ENCODE measurements at places on chromosomes 13 and 19.

DNA sequence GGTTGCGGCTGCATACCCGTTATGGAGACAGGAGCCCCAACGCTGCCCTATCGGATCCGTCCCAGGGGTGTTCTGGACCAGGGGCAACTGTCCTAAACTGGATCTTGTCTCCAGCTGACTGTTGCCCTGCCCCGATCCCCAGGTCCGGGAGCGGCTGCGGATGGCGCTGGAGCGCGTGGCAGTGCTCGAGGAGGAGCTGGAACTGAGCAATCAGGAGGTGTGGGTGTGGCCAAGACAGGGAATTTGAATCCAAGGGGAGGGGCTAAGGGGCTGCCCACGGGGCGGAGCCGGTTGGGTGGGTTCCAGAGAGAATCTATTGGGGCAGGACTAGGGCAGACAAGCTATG, 9.9 kb downstream of the PPFIA3 start:
- no peak for DNase-seq

DNA sequence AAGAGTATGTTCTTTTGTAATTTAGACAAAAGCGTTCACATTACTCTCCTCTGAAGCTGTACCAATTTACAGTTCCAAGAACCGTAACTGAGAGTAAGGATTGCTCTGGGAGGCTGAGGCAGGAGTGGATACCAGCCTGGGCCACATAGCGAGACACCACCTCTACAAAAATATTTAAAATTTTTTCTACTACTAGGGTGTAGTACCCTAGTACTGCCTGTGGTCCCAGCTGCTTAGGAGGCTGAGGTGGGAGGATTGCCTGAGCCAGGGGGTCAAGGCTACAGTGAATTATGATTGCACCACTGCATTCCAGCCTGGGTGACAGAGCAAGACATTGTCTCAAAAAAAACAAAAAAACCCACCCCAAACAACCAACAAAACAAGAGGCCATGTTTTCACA, 12.1 kb upstream of the CYP2A6 start:
- DNase-seq = no peak

DNA sequence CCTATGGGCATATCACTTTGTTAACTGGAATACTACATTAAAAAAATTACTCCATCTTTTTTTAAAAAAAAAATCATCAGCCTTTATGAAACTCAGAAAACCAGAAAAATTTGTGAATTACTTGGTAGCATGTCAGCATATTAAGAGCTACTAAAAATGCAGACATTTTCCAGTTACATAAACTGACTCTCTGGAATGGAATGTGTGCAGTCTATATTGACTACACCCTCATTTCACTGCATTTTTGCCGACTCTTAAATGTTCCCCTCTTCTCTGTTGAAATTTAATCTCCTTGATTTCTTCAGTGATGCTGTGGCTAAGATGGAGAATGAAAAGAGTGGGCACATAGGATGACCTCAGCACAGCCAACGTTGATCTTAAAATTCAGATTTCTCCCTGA, 393.8 kb downstream of the ITGBL1 start:
- DNase-seq = no peak

DNA sequence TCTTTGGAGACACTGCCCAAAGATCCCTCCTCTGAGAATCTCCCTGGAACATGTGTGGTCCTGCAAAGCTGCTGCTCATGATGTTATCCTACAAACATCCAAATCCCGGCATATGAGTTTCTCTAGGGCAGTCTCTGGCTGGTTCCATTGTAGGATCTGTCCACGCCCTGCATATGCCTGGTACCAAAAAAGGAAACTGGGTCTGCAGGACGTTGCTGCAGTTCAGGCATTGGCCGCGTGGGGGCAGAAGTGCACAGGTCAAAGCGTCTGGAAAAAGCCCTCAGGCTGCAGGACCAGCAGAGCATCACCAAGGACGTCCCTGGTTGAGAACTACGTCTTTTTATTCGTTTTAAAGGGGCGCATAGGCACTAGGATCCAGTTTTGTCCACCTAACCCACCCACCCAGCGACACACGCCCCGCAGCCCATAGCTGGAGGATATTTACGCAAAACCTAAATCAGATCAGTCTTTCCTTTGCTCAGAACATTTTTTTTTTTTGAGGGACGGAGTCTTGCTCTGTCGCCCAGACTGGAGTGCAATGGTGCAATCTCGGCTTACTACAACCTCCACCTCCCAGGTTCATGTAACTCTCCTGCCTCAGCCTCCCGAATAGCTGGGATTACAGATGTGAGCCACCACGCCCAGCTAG, 12.9 kb upstream of the ZNF564 start:
- DNase-seq = peak; percentile 85

DNA sequence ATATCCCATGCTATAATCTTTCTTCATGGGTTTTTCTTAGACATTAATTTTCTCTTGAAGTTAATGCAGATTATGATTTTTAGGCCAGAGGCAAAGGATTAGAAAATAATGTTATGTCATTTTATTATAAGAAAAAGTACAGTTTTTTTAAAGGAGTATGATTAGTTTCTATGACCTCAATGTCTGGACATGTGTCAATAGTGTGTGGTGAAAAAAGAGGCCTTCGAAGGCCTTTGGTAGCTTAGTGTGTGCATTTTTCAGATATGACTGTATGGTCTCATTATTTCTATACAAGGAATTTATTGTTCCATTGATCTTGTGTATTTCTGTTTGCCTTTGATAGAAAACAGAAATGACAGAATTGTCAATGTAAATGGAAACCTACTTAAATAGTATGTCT, 195.6 kb downstream of the GPC5 start:
- DNase-seq = no peak

- DNase-seq = peak; percentile 94
These were observed 843 bp downstream of the ANO8 start for GRCh38 chr19:17333611-17334413.

DNA sequence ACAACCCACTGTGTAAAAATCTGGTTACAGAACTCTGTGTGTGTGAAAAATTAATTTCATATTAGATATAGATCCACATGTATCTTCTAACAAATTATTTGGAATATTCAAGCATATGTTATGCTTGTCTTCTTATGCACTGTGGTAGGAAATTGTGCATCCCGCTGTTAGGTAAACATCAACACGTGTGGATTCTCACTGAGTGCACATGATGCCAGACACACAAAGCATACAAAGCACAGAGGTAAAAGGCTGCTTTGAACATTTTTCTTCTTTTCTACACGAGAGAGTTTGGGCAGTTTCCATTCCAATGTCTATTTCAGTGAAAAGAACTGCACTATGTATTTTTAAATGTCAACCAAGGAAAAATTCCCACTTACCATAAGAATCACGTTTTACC, 354.9 kb downstream of the PCDH9 start:
- DNase-seq = no peak

GRCh38 chr13:36131222-36131930, at the start of gene DCLK1:
Gene DCLK1, minus strand, starts transcription at chr13:36131382.
- DNase-seq = peak; percentile 33

GRCh38 chr13:79998381-79998880, 342.5 kb downstream of the SPRY2 start:
- no peak for DNase-seq

GRCh38 chr19:35781650-35782049, 6.3 kb downstream of the ARHGAP33 start:
- DNase-seq = no peak

GRCh38 chr19:45497791-45498190, 452 bp upstream of the PPM1N start:
- no peak for DNase-seq

DNA sequence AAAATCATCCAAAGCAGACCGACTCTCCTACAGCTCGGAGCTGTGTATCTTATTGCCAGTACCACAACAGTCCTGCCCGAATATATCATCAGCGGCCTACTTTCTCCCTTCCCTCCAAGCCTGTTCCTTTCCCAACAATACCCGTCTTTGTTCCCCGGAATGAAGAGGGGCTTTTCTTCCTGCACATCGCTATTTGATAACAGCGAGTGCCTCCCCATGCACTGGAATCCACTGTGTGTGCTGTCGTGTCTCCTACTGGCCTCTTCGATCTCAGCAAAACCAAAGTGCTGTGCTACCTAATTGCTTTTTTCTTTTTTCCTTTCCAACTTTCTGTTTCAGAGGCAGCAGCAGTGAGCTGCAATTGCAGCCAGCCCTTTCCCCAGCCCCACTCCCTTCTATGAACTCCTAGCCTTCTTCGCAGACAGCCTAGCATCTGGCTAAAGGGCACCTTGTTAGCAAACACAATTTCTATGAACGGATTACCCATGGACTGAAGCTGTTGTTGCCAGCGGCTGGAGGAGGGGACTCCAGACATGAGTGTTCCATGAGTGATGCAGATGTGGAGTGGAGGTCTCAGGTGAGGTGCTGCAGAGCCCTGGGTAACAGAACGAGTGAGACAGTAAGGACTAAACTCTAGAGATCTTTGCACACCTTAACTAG, 43.4 kb downstream of the EFNB2 start:
- no peak for DNase-seq

DNA sequence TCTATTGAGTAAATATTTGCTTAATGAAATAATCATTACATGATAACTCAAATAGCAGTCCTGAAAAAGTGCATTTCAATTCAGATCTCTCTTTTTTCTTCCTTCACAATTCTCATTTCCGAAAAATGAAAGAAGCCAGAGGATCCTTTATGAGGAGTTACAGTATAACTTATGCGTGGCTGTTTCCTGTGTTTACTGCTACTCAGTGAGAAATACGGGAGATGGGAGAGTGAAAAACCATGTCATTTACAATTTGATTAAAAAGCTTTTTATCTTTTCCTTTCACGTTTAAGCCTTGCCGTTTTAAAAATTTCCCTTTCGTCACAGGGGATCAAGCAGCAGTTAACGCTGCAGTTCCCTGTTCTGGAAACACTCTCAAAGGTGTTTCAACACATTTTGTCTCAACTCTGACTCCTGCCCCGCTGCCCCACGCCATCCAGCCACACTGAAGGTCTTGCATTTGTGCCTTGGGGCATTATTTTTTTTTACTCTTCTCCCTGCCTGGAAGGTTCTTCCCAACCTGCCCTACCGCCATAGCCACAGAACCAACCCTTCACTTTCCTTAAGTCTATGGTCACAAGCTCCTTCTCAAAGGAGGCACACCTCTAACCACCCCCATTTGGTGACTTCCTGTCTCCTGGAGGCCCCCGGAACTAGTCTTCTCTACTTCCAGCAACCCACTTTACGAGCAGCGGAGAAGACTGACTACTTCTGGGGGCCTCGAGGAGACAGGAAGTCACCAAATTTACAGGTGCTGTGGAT, 17.0 kb downstream of the KL start:
- no peak for DNase-seq

GRCh38 chr13:113534236-113534860, 43.8 kb upstream of the DCUN1D2 start:
- no peak for DNase-seq

GRCh38 chr13:64074971-64075474, 2659.4 kb upstream of the PCDH20 start:
- DNase-seq = no peak

- no peak for DNase-seq
These were observed 141.3 kb downstream of the STOML3 start for GRCh38 chr13:38849315-38849714.

GRCh38 chr13:44106266-44107152, 226.8 kb downstream of the LACC1 start:
- DNase-seq = no peak

DNA sequence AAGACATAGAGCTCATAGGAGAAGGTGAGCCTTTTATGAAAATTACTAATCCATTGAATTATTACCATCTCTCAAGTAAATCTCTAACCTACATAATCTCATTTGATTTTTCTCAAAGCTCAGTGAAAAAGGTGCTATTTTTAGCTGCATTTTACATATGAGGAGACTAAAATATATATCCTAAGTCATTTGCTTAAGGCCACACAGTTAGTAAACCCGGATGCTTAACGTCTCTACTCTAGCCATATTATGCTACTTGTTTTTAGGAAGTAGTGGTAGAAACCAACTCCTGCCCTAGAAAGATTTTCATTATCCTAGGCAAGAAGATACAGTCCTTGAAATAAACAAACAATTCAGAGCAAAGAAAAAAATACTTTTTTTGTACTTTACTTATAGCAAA, 108.9 kb downstream of the RBM26 start:
- no peak for DNase-seq

DNA sequence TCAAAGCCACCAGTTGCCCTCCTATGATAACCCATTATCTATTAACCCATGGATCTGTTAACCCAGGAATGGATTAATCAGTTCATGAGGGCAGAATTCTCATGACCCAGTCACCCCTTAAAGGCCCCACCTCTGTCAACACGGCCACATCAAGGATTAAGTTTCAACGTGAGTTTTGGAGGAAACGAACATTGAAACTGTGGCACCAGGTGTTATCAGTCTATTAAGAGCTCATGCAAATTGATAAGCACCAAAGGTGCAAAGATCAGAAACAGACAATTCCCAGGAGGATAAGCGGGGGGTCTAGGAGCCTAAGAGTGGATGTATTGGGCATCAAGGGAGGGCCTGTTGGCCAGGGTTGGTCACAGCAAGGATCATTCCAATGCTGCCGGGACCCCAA, 19.9 kb upstream of the ELAVL1 start:
- DNase-seq = no peak

DNA sequence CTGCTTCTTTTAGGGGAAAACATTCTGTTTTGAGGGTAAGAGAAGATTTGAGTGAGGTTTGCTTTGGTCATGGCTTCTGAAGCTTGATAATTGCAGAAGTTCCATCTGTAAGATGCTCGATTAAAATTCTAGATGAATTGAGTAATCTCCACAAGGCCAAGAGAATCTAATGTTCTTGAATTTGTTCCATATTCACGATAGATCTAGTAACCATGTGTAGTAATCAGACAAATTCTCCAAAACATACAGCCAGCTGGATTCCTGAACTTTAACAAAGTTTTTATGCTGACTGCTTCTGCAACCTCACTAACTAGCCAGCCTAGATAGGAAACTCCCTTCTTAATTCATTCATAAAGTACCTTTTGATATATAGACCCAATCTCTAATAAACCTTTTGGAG, 92.7 kb downstream of the COL4A2 start:
- no peak for DNase-seq

DNA sequence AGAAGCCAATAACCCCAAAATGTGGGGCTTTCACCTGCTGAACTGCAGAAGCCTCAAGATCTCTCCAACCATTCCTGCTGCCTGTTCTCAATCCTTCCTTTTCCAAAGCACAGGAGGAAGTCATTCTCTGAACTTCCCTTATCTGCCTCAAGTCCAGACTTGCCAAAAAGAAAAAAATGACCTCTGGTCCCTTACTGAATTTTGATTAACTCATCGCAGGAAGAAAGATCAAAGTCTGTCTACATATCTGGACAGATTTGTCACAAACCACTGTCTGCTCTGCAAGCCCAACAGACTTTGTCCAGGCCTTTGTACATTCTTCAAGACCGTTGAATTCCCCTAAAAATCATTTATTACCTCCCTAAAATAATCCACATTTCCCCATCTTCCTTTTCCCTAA, 126.5 kb upstream of the NBEA start:
- no peak for DNase-seq
